Large intestine (tissue), 12 donors: ENCODE measurements at places on chromosomes 16 and 17.

DNA sequence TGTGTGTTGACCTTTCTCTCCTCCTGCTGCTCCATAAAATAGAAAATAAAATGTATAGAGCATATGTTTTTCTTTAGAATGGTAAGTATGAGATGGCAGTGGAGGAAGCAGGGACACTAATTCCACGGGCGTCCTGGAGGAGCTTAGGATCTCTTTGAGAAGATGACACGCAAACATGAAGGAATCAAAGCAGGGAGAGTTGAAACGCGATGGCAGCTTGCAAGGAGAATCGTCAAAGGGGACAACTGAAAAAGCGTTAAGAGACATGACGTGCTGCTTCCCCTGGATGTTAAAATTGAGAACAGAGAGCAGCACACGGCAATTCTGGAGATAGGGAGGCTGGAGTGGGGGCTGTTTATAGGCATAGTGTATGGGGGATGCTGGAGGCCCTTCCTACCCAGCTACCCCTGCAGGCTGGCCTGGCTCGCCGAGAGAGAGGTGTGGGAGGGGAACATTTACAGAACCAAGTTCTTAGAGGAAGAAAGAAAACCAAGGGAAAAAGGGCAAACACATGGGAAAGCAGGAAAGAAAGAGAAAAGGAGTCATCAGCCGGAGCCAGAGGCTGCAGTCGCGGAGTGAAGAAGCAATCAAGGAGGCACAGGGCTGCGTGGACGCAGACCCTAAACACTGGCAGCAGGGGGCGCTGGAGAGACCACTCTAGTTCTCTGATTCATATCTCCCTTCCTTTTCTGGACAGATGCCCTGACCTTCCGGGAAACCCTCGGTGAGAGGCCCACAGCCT is 55.8 kb downstream of the MYH13 start:
- peak; percentile 32 for DNase-seq

DNA sequence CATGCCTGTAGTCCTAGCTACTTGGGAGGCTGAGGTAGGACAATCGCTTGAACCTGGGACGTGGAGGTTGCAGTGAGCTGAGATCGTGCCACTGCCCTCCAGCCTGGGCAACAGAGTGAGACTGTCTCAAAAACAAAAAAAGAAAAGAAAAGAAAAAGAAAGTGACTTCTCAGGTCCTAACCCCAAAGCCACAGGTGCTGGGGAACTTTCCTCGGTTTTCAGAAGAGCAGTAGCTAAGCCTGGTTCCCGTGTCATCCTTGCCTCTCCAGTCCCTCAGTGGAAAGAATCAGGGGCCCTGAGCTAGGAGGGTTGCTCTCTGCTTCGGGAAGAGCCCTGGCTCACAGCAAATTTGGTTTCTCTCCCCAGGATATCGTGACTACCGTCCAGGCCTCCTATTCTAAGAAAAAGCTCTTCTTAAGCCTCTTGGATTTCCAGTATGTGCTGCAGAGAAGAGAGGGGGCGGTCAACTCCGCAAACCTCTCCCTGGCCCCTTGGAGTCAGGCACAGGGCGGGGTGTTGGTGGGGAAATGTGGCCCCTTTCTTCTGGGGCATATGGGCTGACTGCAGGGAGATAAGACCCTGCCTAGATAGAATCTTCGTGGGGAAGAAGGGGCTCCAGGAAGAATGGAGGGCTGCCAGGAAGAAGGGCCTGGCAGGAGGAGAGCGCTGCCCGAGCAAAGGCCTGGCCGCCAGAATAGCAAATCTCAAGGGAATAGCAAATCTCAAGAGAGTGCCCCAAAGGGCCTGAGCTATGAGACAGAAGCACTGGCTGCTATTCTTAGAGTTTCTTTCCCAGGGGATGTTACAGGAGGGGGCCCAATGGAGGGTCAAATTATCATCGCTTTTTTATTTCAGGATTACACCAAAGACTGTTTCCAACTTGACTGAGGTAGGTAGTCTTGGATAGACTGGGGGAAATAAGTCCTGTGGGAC is 8.3 kb upstream of the NLRC5 start:
- peak; percentile 45 for DNase-seq

GRCh38 chr17:36525888-36526287 is 8.8 kb downstream of the MYO19 start:
- DNase-seq: no peak

- DNase-seq: no peak
These were observed 15.0 kb downstream of the CAVIN1 start for GRCh38 chr17:42408061-42408460.

GRCh38 chr16:35533683-35534082 is 2074.3 kb downstream of the TP53TG3F start:
- no peak for DNase-seq

DNA sequence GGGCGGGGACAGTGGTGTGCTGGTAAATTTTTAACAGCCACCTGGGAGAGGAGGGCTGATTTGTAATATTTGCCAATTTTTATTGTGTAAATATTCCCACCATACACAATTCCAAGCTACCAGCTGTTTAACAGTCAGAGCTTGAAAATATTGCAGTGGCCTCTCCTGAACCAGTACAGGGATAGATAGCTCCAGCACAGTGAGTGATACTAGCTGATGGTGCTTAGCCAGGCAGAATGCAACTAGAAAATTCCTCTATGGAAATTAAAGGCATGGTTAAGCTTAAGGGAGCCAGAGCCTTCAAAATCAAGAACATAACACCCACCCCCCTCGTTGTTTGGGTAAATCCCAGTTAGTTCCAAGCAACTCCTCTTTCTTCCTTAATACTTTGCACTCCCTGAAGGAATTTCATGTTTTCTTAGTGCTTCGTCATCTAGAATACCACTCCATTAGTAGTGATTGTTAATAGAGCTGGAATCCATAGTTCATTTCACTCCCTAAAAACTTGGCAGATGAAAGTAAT is 96.6 kb downstream of the CYB561 start:
- DNase-seq: no peak

- DNase-seq: no peak
These were observed 4.4 kb downstream of the GJD3 start for GRCh38 chr17:40360091-40360490.
